ENCODE measurements at places on chromosomes 5 and 9.

- DNase-seq = no peak
Observed at GRCh38 chr5:95045181-95045965, 239.5 kb downstream of the MCTP1 start.

GRCh38 chr9:86445671-86446070 is 91.5 kb upstream of the TUT7 start:
- peak; percentile 8 for DNase-seq

DNA sequence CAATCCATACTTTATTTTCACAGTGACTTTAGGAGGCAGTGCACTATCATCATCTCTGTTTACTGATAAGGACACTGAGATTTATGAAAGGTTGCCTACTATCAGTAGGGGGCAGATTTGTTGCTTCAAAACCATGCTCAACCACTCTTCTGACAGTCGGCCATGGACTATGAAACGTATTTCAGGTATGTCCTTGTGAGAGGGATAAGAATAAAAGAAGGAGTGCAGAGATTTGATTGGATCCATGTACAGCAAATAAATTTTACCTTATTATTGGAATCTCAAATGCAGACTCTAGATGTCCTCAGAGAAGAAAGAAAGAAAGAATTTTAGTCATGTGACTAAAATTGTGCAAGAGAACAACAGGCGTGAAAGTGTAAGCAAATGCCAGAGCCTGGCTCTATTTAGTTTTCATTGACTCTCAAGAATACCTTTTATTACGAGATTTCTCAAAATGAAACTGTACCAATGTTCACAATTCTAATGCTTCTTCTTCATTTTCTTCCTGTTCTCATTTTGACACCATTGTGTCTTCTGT is 296.6 kb upstream of the RASA1 start:
- no peak for DNase-seq

- DNase-seq = peak; percentile 77
Observed at GRCh38 chr5:163760498-163760897, 255.1 kb downstream of the MAT2B start.

- no peak for DNase-seq
Observed at GRCh38 chr5:133847301-133847700, 121.1 kb downstream of the C5orf15 start.

DNA sequence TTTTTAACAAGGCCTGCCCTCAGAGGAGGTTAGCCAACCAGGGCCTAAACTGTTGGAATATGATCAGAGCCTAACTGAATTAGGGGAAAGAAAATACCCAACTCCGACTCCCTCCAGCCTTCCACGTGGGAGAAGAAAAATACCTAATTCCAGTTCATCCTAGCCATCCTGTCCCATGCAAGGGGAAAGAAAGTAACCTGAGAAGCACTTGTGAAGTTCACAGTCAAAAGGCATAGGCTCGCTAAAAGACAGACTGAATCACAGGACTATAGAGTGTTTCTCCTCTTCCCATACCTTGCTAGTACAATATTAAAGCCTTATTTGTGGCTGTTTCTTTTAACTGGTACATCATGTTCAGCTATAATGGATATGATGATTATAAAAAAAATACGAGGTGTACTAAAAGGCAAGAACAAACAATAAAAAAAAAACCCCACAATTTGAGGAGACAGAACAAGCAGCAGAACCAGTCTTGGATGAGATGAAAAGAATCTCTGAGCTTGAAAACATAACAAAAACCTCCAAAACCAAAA is 18.0 kb upstream of the ATP10B start:
- no peak for DNase-seq

DNA sequence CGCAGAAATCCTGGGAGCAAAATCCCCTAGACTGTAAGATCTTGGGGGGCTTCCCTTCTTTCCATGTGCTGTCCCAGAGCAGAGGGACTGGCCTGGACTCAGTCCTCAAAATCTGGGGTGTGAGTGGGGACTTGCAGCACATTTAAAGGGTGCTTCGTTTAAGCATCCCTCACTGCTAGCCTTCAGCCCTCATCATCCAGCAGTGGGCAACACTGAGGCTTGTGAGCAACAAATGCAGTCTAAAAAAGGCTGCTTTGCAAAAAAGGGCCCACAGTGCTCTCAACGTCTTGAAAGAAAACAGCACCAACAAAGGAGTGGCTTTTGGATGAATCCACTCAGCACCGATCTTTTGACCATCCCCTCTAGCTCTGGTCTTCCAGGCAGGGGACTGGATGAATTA is 128.3 kb upstream of the TBC1D2 start:
- no peak for DNase-seq

DNA sequence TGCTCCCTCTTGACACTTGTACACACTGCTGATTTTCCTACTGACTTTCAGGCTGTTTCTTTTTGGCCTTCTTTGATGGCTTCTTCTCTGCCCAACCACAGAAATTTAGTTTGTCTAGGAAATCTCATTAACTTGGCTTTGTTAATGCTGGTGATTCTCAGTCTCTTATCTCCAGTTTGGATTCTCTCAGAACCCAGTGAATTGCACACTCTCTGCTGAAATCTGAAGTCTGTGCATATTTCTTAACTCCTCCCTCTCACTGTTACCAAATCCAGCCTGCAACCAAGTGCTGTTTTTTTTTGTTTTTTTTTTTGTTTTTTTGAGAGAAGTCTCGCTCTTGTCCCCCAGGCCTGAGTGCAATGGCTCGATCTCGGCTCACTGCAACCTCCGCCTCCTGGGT is 117.2 kb downstream of the CDC42SE2 start:
- DNase-seq = no peak

GRCh38 chr5:75358117-75358516 is 21.1 kb downstream of the HMGCR start:
- no peak for DNase-seq

GRCh38 chr9:16879416-16879815 is 8.9 kb upstream of the BNC2 start:
- DNase-seq = no peak

DNA sequence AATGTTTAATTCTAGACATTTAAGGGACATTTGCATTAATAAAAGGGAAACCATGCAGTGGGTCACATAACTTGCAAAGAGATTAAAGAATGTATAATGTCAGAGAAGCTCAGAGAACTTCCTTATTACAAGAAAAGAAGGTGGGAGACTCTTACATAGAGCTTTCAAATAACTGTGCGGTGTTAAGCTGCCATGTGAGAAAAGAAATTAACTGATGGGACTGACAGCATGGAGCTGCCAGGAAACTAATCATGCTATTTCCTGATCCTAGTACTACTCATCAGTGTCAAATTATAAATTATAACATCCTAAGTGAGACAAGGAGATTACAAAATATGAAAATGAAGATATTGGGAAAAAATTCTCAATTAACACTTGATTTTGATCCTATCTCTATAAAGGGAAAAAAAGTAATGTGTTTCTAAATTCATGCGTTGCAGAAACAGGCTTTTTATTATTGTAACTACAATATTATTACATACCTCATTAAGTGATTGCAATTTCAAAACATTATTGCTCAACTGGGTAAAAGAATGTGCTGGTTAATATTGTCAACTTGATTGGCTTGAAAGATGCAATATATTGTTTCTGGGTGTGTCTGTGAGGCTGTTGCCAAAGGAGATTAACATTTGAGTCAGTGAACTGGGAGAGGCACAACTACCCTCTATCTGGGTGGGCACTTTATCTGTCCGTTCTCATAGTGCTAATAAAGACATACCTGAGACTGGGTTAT is 609.5 kb upstream of the NUDT12 start:
- no peak for DNase-seq

DNA sequence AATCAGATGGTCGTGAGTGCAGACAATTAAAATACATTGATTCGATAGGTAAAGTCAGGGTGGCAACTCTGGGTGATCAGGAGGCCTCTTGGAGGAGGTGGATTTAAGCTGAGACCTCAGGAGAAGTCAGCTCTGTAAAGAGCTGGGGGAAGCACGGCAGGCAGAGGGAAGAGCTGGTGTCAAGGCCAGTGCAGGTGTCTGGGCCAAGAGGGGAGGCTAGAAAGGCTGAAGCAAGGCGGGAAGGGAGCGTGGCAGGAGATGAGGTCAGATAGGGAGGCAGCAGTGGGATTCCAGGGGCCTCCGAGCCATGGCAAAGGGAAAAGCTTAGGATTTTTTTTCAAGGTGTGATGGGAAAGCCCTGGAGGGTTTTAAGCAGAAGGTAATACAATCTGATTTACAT is 178.7 kb downstream of the FSTL4 start:
- no peak for DNase-seq

GRCh38 chr9:131253891-131254491 is 22.3 kb downstream of the FAM78A start:
- DNase-seq = no peak

DNA sequence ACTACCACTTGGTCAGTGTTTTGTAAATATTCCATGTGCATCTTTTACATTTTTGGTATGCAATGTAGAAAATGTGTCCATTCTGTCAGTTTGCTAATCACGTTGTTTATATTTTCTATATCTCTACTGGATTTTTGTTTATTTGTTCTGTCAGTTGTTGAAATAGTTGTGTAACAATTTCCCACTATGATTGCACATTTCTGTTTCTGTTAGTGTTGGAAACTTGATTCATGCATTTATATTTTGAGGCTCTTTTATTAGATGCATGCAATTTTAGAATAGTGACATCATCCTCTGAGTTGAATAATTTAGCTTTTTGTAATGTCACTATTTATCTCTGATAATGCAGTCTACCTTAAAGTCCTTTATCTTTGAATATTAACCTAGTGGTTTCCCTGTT is 25.8 kb upstream of the LECT2 start:
- no peak for DNase-seq

DNA sequence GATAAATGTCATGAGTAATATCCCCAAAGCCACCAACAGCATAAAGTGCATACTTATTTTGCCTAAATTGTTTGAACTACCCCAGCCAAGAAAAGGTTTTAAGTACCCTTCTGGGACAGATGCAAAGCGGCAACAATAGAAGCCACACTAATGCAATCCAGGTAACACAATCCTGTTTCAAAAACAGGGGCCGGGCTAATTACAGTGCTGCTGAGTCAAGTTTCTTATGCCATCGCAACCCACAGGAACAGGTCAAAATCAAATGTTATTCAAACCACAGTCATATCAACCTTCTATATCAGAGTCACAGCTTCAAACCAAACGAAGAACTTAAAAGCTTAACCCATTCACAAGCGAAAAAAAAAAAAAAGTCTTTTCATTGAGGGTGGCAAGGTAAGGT is 28.3 kb downstream of the EBF1 start:
- no peak for DNase-seq

- no peak for DNase-seq
Observed at GRCh38 chr9:92535940-92536850, at the start of gene ECM2. Gene ECM2, minus strand, starts transcription at chr9:92535990. Its CDS starts 13,124 bp downstream, at chr9:92522866.

DNA sequence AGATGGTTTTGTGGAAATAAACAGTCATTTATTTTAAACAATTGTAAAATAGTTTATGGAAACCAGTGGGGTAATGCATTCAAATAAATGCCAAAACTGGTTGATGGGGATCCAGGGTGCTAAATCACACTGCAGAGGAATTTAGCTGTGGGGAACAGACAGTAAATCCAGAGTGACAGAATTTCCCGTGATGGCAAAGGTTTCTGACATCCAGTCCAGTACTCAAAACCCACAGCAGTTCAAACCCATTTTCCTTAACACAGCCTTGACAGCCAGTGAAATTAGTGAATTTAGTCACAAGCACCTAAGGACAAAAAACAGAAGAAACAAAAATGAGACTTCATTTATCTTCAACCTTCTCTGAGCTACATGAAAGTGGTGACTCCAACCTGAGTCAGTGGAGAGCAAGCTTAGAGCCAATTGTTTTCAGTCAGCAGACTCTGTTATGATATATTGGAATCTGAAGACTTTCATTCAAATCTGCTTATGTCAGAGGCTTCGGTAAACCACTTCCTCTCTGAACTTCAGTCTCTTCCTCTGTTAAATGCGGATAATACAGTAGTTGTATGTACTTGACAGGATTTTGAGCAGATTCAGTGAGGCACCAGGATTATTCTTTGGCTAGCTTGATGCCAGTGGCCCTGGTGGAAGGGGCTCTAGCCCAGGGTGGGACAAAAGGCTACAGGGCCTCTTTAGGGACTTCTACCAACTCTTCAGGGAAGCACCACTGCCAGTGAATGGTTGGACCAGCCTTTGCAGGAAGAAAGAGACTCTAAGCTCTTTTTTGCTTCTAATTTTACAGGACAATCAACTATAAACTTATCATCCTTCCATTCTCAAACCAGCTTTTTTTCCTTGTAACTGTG is 185.3 kb downstream of the MAPKAP1 start:
- DNase-seq = peak; percentile 82

- no peak for DNase-seq
Observed at GRCh38 chr5:116671211-116671736, 96.7 kb upstream of the SEMA6A start.

- no peak for DNase-seq
Observed at GRCh38 chr5:72654231-72654630, 147.0 kb upstream of the ZNF366 start.

DNA sequence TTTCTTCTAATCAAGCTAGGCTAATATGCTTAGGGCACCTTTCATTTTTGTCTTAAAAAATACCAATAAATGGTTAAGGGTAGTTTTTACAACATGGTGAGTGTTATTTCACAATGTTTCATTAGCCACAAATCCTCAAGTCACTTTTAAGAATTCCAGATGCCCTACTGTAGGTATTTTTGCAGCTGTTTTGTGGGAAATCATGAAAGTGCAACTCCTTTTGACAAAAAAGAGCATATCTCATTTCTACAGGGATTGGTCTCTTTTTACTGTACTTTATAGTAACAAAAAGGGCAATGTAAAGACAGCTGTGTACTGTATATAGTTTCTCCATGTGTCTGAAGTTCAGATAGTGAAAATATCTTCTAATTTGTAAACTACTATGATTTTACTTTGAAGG is 28.3 kb upstream of the GAS1 start:
- no peak for DNase-seq
